Activated T-cell treated with anti-CD3 and anti-CD28 coated beads, Interleukin-2, amount 50 U/mL, for 72 hours (primary cell): ENCODE measurements at places on chromosomes 13 and 19. TPM values are rescaled to one million over a fixed set of nuclear protein-coding genes. Genes with fewer than 3 reads are reported as not detected.

Gene KLK14
- 0.69 TPM for total RNA-seq

DNA sequence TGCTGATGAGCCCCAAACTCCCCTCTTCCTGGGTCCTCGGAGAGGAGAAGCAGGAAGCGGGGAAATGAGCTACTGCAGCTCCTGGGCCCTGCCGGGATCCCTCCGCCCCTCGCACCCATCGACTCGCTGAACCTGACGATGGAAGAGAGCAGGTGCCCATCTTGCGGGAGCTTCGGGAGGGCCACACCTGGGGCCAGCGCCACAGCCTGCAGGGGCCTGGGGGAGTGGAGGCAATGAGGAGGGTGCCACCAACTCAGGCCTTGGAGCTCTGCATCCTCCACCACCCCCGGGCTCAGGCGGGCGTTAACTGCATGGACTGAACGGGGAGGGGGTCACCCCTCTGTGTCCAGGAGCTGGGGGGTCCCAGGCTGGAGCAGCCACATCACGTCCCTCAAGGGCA is 8.3 kb downstream of the TCF3 start:
- no peak for DNase-seq

- no peak for DNase-seq
Observed at GRCh38 chr13:24865163-24865953, 101.4 kb downstream of the RNF17 start.

DNA sequence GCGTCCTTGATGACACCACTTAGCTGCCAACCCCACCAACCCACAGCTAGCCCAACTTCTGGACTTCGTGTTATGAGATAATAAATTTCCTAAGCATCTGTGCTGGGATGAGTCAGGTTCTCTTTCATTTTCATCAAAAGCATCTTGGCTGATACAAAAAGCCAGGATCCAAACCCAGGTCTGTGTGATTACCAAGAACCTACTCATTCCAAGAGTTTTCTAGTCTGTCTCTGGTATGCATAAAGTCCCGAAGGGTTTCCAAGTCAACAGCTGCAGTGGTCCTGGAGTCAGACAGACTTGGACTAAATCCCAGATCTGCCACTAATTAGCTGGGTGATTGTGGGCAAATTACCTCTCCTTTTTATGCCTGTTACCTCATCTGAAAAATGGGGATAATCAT is 55.5 kb upstream of the SERP2 start:
- no peak for DNase-seq

GRCh38 chr13:58474581-58474980 is 843.0 kb downstream of the PCDH17 start:
- no peak for DNase-seq

- no peak for DNase-seq
Observed at GRCh38 chr13:91768746-91769145, 370.3 kb downstream of the GPC5 start.

DNA sequence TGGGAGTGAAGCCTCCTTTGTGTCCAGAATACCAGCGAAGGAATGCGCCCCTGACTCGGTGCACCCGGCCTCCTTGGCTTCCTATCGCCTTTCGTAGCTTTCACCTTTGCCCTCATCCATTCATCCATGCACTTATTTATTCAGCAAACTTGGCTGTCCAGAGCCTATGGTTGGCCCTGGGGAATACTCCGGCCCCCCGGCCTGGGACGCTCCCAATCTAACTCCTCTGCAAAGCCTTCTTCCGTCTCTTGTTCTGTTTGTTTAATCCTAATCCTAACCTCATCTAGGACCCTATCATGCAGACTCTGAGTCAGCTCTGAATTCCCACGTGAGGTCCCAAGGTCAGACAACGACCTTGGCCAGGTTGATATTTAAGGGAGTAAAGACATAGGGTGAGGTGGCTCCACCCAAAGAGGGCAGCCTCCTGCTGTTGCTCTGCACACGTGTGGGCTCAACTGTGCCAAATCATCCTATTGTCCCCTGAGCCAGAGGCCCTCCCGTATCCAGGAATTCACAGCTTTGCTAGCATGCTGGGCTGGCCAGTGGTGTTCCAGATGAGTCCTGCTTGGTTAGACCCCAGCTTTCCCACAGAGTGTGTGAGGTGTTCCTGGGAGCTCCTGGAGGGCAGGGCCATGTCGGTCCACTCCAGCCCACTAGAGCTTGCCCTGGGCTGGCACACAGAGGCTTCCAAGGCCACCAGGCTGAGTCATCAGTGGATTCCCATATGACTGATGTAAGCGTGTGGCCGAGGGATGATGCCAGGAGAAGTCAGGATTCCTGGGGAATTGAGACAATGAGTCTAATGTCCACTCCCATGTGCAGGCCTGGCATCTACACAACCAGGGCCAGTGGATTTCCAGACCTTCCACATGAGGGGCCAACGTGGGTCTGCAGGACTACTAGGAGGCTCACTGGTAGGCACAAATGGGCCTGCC is 6.5 kb upstream of the CCNE1 start:
- DNase-seq, result no peak

DNA sequence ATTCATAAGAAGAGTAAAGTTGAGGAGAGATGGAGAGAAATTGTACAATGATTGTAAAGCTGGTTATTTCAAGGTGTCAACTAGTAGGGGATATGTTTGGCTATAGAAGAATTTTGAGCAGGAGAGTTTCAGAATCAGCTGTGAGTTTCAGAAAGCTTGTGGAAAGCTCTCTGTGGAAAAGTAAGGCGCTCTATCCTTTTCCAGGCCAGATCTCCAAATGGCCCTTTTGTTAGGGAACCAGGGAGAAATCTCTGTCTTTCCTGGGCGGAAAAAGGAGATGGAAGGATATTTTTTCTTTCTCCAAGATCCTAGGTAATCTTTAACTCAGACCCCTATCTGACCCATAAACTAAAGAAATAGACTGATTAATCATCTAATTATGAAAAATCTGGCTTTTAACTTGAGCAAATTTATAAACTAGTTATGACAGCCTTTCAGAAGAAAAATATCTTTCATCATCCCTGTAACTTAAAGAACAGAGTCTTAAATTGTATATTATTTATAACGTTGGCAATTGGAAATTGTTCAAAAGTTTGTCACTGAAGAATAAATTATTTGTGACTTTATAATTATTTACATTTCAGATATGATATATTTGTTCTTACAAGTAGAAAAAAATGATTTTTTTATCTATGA is 34.5 kb downstream of the SPRY2 start:
- no peak for DNase-seq
